Activated CD8-positive, alpha-beta memory T cell treated with anti-CD3 and anti-CD28 coated beads for 48 hours (primary cell): ENCODE measurements at places on chromosomes 12 and 14.
A peak's percentile ranks its signal among the peaks of the same experiment; 100 is the strongest.

DNA sequence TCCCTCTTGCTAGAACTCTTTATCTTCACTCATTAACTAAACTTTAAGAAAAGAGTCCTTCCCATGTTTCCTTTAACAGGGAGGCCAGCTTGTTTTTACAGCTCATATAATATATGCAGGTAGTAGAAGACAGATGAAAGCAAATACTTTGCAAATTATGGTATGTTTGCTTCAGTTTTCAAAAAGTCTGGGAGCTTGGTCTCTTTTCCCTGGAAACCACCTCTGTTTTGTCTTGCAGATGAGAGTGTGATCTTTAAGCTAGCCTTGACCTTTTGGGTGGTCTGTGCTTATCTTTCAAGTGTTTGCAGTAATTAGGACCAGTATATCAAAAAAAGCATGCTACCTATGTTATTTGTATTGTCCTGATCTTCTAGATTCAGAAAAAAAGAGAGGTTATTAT, 62.7 kb downstream of the ERC1 start:
- no peak for DNase-seq

DNA sequence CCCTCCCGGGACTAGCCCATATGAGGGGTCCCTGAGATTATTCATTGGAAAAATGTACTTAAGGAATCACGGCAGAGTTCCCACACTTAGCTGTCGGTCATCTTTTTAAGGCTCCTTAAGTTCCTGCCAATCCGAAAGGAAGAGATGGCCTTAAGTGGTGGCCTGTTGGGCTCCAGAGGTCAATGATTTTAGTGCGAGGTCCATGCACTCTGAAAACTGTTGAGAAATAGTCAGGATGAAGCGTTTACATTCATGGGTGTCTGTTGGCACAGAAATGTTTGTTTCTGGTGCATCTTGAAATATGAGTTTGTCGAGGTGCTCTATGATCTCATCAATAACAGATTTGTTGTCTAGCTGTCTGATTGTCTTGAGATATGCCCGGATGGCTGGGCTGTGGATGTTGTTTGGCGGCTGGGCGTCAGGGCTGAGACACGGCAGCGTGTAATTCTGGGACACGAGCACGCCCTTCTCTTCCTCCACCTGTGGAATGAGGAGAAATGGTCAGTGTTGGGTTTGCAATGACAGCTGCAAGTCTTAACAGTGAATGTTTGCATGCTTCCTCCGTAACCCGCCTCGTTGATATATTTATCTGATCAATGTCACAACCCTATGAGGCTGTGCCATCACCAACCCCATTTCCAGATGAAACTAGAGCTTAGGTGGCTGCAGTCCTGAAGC, 1.6 kb downstream of the IL31 start:
- DNase-seq = no peak

DNA sequence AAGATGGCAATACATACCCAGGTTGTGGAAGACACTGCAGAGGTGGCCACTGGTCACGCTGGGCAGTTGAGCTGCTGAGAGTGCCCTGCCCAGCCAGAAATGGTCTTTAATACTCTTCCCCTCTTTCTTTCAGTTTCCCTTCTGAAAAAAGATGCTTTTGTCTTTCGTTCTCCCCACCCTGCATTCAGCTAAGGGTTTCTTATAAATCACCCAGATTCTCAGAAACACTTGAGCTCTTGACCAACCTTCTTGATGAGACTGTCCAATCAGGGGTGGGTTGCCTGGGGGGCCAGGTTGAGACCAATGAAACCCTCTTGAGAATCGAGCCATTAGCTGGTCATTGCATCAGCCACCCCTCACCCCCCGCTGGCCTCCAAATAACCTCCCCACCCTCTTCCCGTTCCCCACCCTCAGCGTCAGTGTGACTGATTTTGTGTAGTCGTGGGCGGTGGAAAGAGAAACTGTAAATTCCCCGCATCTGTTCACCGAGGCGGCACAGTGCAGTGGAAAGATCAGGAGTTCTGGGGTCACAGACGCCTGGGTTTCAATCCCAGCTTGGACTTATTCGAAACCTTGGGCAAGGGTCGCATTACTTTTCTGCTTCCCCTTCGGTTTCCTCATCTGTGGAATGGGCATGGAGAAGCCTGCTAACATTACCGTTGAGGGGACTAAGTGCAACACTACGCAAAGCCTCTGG, 52.3 kb downstream of the SLC25A47 start:
- DNase-seq = peak; percentile 73

DNA sequence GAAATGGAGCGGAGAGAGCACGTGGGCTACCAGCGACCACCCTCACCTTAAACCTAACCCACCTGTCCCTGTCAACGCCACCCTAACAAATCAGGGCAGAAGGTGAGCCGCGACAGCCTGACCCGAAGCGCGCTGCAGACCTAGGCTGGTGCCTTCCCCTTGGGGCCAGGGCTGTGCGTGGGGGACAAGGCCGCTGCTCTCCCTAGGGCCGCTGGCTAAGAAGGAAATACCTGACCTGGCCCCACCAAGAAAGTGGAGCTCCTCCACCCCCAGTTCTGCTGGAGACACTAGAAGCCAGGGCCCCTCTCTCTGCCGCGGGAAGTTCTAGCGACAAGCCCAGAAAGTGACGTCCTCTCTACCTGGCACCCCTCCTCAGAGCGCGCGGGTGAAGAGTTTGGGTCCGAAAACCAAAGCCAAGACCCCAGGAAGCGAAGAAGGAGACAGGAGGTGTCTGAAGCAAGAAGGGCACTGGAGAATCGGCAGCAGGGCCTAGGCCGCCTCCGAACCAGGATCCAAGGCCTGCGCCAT, 7.5 kb downstream of the SIX1 start:
- no peak for DNase-seq

- no peak for DNase-seq
Observed at GRCh38 chr12:122951406-122951805, 14.9 kb downstream of the ABCB9 start.
